ENCODE measurements at places on chromosomes 16 and 17.

DNA sequence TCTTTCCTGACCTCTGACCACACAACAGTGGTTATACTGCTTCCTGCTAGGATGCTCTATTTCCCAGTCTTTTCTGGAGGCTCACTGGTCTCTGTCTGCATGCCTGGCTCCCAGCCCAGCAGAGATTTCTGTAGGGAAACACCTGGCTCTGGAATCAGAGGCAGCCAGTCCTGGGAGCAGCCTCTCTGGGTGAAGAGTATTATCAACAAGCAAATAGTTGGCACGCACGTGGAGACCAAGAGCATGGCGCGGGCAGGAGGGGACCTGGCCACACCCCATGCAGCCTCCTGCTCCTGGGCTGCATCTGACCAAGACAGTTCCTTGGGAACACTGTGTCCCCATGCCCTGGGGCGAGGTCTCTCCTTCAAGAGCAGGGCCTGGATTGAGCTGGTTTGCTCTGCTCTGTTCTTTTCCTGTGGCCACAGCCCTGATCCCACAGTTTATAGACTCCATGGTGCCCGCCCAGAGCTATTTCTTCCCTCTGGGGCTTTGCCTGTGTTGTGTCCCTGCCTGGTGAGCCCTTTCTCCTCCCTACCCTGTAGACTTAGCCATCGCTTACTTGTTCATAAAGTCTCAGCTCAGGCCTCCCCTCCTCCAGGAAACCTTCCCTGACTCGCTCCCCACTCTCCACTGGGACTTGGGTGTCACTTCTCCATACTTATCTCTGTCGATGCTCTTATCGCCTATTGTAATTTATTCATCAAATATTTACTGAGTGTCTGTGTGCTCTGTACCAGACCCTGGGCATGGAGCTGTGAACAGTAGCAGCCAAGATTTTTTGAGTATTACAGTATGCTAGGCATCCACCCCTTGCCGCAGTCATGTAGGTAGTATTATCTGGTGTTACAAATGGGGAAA, 60.6 kb downstream of the SCNN1B start:
- DNase-seq = peak; percentile 87

DNA sequence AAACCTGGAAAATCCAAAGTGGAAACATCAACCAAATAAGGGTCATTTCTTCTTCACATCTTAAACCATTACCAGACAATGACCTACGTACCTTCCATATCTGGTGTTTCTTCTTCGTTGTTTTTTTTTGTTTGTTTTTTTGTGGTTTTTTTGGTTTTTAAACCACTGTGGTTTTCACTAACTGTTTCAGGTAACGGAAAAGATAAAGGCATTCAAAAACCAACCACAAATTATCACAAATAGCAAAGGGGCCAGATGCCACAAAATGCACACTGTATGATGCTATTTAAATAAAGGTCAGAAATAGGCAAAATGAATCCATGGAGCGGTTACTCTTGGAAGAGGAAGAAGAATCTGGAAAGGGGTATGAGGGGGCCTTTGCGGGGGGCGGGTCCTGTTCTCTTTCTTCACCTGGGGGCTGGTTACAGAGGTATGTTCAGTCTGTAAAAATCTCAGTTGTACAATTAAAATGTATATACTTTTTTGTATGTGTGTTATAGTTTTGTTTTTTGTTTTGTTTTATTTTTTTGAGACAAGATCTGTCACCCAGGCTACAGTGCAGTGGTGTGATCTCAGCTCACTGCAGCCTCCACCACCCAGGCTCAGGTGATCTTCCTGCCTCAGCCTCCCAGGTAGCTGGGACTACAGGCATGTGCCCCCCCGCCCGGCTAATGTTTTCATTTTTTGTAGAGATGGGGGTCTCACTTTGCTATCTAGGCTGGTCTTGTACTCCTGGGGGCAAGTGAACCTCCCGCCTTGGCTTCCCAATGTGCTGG, 29.6 kb downstream of the LITAF start:
- DNase-seq = no peak

DNA sequence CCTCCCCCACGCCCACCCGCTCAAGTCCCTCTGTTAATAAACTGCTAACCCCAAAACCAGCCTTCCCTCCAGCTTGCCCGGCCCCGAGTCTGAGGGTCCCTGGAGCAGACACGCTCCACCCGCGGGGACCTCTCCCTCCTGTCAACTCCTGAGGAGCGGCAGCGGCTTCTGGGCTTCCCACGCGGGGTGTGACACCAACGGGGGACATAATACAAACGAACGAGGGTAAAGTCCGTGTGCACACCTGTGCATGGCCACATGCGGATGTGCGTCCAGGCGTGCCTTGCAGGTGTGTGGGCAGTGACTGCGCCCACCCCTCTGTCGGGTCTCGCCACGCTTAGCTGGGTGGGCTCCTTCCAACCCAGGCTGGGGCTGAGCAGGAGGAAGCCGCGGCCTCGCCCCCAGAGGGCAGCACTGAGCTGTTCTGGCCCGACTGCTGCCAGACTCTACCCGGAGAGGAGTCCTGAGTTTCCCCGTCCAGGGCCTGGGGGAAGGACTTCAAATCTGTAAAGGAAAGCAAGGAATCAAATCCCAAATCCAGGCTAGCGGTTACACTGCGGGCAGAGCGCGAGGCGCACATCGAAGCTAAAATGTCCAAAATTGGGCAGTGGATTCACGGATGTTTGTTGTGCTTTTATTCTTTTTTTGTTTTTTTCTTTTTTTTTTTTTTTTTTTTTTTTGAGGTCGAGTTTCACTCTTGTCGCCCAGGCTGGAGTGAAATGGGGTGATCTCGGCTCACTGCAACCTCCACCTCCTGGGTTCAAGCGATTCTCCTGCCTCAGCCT, 24.2 kb upstream of the KRT17 start:
- peak; percentile 70 for DNase-seq

DNA sequence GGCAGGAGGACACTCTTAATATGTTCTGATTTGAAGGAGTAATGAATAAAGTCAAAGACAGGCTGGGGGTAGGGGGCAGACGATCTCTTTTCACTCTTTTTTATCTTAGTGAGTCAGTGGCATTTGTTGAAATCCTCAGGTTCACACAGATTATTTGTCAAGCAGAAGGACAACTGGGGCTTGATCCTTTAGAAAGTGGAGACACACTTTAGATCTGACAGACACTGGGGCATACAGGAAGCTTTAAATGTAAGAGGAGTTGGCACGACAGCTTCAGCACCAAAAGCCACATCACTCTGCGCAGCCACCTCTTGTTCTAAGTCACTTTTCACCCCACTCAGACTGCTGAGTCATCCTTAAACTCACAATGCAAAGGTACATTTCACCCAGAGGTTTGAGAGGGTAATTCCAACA, 121.5 kb downstream of the STXBP4 start:
- peak; percentile 75 for DNase-seq

GRCh38 chr16:12764813-12765488, 38.7 kb downstream of the CPPED1 start:
- no peak for DNase-seq

GRCh38 chr17:56290101-56290801, 137.0 kb downstream of the ANKFN1 start:
- DNase-seq = no peak
